Smooth muscle cell of the coronary artery (primary cell): ENCODE measurements at places on chromosomes 5 and 9. TPM values are rescaled to one million over a fixed set of nuclear protein-coding genes. Genes with fewer than 3 reads are reported as not detected.

BTNL9 gene
- total RNA-seq = not detected in 2 replicates

CKMT2 gene
- total RNA-seq = 2.5 and 12.8 TPM in 2 replicates

SLC25A2 gene
- 0.23 TPM in 1 of 2 replicates, not detected in the other for total RNA-seq

ENC1 gene
- total RNA-seq = 12.5 and 186 TPM in 2 replicates

CDC14B gene
- total RNA-seq = 13.5 and 62.1 TPM in 2 replicates

OR1K1 gene
- not detected in 2 replicates for total RNA-seq

NUTM2G gene
- not detected in 2 replicates for total RNA-seq

UBE2B gene
- 16.7 and 16.9 TPM in 2 replicates for total RNA-seq
